ENCODE measurements at places on chromosomes 5 and 9. TPM values are rescaled to one million over a fixed set of nuclear protein-coding genes. Genes with fewer than 3 reads are reported as not detected.

DNA sequence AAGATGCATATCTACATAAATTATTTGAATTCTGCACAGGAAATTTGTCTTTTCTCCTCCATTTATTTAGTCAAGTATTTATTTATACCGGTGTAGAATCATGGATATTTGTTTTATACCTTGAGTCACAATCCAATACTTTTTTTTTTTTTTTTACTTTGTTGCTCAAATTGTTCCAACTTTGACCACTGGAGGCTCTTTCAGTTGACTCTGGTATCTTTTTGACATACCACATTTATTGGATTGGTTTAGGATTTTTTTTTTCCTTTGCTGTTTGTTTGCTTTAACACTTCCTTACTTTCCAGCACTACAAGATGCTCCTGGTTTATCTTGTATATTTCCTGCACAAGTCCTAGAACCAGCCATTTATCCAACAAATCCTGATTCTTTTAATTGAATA, 543.1 kb upstream of the RIOK2 start:
- H3K4me1 ChIP-seq: no peaks in the 10 kb centered on the region
- H3K27me3 ChIP-seq: no peaks in the 10 kb centered on the region
- H3K27ac ChIP-seq: no peak overlapping the region
- H3K4me3 ChIP-seq: no peak overlapping the region
- DNase-seq: peak; percentile 38

Gene CCNJL
- 7.7 TPM for total RNA-seq

DNA sequence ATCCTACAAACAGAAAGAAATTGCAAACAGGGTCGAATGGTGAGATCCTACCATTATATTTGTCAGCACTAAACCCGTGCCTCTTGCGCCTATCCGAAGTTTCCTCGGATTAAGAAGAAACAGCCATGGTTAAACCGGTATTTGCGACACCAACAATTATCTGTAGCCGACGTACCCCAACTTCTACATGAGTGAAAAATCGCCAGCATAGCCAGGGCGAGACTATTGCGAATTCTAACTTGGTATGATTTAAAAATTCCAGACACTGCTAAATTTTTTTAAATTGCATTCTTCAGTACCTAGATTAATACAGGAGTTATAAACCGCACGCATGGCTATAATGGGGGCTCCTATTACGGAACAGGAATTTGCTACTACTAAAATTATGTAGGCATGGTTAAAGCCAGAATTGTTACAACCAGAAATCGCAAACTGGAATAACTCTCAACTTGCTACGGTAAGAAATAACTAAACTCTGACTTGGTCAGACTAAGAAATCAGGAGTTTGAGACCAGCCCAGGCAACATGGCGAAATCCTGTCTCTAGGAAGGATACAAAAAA, 25.3 kb upstream of the ANXA2R start:
- no peaks in the 10 kb centered on the region for H3K27me3 ChIP-seq
- H3K27ac ChIP-seq: peak overlapping the region; percentile 93
- peak overlapping the region; percentile 87 for H3K4me3 ChIP-seq

Gene PLAC8L1
- not detected for total RNA-seq

Gene NSD1
- 48.9 TPM for total RNA-seq

GRCh38 chr5:150762211-150762610, 3.4 kb upstream of the DCTN4 start:
- H3K4me3 ChIP-seq: no peak overlapping the region
- H3K27ac ChIP-seq: no peak overlapping the region
- DNase-seq: no peak

Gene OR13C5
- not detected for total RNA-seq

DNA sequence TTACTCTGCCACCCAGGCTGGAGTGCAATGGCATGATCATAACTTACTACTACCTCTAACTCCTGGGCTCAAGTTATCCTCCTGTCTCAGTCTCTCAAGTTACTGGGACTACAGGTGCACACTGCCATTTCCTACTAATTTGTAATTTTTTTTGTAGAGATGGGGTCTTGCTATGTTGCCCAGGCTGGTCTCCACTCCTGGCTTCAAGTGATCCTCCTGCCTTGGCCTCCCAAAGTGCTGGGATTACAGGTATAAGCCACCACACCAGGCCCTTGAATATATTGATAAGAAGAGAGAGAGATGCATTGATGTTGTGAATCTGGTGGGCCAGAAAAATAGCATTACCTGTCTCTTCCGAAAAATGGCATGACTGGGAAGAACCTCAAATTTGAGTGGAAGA, 21.0 kb upstream of the RCL1 start:
- H3K36me3 ChIP-seq: no peaks in the 10 kb centered on the region
- peaks cover 6% of the 10 kb centered on the region for H3K4me1 ChIP-seq
- no peak overlapping the region for H3K27ac ChIP-seq
- H3K27me3 ChIP-seq: no peaks in the 10 kb centered on the region
- H3K4me3 ChIP-seq: no peak overlapping the region
- DNase-seq: no peak

- H3K36me3 ChIP-seq: peaks cover 5% of the 10 kb centered on the region
- H3K4me1 ChIP-seq: peaks cover 72% of the 10 kb centered on the region
- H3K4me3 ChIP-seq: peak within 1 kb of the TSS; percentile 99
Measured at GRCh38 chr5:95961617-95962474, at the start of gene ELL2. TSS of gene ELL2 (minus strand) at chr5:95961851. CDS start at chr5:95961721, 130 bp downstream.
